ENCODE measurements at places on chromosomes 3 and 15.

DNA sequence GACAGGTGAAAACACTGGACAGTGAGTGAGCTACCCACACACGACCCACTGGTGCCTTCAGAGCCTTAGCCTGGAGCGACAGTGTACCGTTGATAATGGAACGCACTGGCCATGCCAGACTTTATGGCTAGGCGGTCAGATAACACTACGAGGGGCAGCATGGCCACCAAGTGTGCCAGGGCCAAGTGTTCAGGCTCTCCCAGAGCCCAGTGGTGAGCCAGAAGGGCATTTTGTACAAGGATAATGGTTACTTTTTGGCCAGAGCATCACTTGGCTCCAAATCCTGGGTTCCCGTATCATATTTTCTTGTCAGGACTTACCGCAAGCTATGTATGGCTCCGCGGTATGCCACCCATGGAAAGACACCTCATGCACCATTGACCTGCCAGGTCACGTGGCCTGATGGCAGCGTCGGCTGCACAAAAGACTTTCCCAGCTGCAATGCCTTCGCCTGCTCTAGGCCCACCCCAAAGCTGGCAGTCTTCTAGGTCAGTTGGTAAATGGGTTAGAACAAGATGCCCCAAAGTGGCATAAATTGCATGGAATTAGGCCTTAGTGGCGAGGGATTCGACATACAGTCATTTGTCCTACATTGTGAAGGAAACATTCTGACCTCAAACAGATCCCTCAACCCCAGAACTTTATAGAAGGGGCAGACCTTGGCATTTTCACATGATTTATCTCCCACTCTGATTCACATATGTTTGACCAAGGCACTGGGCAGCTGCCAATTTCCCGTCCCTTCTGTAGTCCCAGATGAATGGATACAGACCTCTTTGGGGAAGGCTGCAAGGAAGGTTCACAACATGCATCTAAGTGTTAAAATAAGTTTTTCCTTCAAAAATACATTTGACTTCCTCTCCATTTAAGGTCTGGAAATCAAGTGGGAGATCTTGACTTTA is 12.2 kb upstream of the SLC28A1 start:
- no peak for DNase-seq

DNA sequence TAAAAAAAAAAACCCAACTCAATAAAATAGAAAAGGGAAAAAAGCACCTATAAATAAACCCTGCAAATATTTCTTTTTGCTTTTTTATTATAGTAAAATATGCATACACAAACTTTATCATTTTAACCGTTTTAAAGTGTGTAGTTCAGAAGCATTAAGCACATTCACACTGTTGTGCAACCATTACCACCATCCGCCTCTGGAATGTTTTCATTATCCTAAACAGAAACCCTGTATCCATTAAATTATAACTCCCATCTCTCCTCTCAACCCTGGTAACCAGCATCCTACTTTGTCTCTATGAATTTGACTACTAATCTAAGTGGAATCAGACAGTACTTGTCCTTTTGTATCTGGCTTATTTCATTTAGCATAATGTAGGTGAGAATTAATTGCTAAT is 15.0 kb downstream of the CDCP1 start:
- DNase-seq = no peak

GRCh38 chr15:27706300-27706699 is 392.8 kb downstream of the OCA2 start:
- no peak for DNase-seq

- no peak for DNase-seq
These were observed 21.9 kb upstream of the SRPRB start for GRCh38 chr3:133783762-133784161.

DNA sequence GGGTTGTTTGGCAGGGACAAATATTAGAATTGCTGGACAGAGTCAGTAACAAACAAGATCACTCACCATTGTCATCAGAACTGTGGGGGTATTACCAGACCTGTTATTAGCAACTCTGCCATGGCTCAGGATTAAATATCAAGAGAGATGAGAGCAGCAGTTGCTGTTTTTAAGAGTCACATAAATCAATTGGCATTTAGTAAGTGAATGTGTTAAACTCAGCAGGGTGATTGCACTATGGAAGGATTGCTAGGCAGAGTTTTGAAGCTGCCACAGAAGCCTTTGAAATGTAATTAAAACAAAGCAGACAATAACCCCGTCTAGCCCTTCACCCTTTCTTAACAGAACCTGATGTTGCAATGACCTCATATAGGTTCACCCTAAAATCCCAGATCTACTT is 238.8 kb downstream of the GAP43 start:
- no peak for DNase-seq

GRCh38 chr3:171301002-171301401 is 159.2 kb downstream of the TNIK start:
- no peak for DNase-seq

GRCh38 chr15:92907896-92908712 is 8.0 kb downstream of the CHD2 start:
- no peak for DNase-seq

DNA sequence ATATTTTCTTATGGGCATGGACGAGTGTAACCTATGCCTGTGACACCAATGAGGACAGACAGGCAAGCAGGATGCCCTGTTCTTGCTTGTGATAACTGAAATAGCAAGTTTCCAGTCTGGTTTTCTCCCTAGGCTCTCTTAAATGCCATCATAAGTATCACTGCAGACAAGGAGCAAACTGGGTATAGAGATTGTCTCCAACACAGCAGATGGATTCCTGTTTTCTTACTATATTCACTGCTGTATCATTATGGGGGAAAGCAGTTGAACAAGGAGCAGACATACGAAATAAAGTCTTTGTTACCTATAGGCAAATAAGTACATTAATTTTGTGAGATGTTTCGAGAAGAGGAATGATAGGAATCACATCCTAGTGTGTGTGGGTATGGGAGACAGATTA is 178.0 kb upstream of the TBL1XR1 start:
- no peak for DNase-seq

DNA sequence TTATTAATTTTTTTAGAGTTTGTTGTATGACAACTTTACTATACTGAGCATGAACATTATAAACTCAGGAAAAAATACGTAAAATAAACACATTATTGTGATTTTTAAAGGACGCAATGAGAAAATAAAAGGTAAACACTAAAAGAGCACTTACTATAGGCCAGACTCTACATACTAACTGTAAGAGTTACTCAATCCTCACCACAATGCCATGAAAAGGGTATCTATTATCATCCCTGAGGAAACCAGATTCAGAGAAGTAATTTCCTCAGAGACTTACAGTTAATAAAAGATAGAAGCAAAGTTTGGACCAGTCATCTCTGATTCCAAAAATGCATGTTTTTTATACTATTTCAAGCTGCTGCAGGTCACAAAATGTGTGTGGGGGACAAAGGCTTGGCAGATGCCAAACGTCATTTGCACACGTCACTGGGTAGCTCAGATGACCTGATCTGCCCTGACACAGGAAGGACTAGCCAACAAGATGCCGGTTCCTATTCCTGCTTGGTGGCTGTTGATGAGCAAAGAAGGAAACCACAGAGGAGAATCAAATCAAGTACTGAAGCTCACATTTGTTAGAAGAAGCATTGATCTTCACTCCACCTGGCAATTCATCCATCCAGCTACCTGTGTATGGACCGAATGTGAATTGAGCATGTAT is 42.3 kb downstream of the KLHL6 start:
- no peak for DNase-seq

GRCh38 chr3:13281507-13282357 is 138.4 kb downstream of the NUP210 start:
- DNase-seq = no peak

Data from left lung (tissue), 14 donors.